ENCODE measurements at places on chromosomes 1 and 21.

GRCh38 chr1:146036241-146036964 lies 14.9 kb upstream of the HJV start:
- DNase-seq, result no peak

GRCh38 chr1:226912587-226913176 lies 27.4 kb upstream of the COQ8A start:
- DNase-seq, result peak; percentile 80

DNA sequence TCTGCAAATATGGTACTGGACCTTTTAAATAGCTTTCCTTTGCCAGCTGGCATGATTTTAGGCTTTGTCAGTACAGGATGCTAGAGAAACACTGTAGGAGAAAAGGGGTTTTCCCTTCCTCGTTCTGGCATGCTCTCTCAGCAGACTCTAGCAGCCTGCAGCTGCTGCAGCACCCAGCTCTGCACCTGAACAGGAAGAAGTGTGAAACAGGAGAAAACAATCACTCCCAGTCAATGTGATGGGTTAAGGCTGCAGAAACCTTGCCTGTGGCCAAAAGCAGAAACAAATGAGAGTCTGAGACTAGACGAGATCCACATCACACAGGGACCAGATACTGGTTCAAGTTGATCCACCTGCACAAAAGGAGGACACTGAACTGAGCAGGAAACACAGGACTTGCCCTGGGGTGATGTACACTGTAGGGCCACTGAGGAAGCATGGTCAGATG lies 21.2 kb downstream of the OVGP1 start:
- peak; percentile 89 for DNase-seq

- no peak for DNase-seq
Measured at GRCh38 chr1:117341123-117341522, 26.1 kb upstream of the MAN1A2 start.

DNA sequence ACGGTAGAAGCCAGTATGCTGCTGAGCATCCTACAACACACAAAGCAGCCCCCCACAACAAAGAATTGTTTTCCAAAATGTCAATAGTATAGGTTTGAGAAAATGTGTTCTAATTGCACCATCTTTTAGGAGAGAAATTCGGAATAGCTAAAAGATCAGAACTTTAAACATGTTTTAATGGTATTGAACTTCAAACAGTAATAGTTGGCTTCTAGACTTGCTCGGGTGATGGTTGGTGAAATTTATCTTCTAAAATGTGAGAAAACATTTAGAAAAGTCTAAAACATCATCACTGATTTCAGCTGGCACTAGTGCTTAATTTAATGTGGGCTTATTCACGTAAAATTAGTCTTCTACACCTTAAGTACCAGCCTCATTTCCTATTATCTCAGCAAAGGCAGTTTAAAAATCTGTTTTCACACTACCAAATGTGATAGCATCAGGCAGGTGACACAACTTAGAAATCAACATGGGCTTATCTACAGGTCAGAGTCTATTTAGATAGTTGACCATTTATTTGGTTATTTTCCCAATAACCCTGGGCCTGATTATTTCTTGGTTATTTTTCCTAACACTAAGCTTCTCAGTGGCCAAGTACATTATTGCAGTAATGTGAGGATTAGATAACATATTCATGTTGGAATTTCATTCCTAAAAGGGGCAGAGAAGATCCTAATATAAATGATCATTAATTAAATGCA lies 399.3 kb upstream of the PKN2 start:
- DNase-seq, result no peak

- DNase-seq, result peak; percentile 87
Measured at GRCh38 chr1:206575165-206575893, 36.9 kb downstream of the EIF2D start.

DNA sequence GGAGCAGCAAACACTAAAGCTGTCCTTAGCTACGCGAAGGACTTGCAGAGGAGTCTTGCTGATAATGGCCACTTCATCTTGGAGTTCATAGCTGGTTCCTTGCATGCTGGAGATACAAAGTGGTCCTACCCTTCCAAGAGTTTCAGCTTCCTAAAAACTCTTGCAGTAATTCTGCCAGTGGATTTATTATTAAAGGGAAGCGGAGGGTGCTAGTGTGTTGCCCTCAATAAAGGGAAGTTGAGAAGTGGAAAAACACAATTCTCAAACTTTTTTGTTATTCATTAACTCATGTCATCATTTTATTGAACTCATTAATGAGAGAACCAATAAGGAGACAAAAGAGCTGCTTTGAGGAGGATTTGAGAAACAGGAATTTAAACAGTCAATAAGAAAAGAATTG lies 6.5 kb upstream of the HAPLN2 start:
- DNase-seq, result no peak

GRCh38 chr1:192378276-192378675 lies 61.5 kb downstream of the RGS21 start:
- no peak for DNase-seq

- DNase-seq, result no peak
Measured at GRCh38 chr1:162367073-162367472, 9.6 kb downstream of the SPATA46 start.

GRCh38 chr21:16891821-16892220 lies 621.0 kb upstream of the CXADR start:
- no peak for DNase-seq

DNA sequence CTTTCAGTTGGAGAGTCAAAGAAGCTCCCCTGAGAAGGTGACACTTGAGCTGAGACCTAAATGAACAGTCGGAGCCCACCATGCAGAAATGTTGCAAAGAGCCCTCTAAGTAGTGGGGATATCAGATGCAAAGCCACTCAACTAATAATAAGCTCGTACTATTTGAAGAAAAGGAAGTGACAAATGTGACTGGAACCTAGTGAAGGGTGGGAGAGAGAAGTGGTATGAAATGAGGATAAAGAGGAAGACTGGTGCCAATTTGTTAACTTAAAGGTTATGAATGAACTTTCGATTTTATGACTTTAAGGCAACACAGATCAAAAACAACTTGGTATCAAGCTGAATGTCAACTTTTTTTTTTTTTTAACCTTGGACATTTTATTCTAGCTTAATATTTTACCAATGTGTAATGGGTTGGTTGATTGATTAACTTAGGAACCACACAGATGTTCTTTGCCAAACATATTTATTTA lies 14.7 kb downstream of the LYPLAL1 start:
- no peak for DNase-seq

DNA sequence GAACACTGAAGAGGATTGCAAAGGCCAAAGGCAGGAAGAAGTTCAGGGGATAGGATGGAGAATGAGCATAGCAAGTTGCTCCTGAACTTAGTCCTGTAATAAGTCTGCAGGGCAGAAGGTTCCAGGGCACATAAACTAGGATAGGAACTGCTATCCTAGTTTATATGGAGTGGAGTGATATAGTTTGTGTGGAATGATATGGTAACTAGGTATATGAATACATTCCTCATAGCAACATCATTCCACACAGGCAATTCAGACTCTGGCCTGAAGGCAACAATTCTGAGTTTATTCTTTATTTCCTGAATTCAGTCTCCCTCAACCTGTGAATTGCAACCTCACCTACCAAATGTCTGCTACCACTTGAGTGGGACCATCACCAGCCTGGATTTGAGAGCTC lies 154.9 kb upstream of the GREM2 start:
- no peak for DNase-seq

GRCh38 chr1:226063977-226064815 lies 1.7 kb downstream of the H3-3A start:
- DNase-seq, result peak; percentile 42

- no peak for DNase-seq
Measured at GRCh38 chr1:43293896-43294760, 6.7 kb upstream of the TIE1 start.

GRCh38 chr1:34762474-34763141 lies 3.1 kb downstream of the GJB4 start:
- no peak for DNase-seq

GRCh38 chr1:246278371-246278770 lies 228.7 kb downstream of the SMYD3 start:
- no peak for DNase-seq

GRCh38 chr1:219226196-219226595 lies 52.5 kb downstream of the LYPLAL1 start:
- no peak for DNase-seq

- DNase-seq, result peak; percentile 76
Measured at GRCh38 chr1:30756545-30757351, 826 bp downstream of the LAPTM5 start.

GRCh38 chr1:176897350-176898236 lies 266.9 kb downstream of the ASTN1 start:
- DNase-seq, result peak; percentile 76

DNA sequence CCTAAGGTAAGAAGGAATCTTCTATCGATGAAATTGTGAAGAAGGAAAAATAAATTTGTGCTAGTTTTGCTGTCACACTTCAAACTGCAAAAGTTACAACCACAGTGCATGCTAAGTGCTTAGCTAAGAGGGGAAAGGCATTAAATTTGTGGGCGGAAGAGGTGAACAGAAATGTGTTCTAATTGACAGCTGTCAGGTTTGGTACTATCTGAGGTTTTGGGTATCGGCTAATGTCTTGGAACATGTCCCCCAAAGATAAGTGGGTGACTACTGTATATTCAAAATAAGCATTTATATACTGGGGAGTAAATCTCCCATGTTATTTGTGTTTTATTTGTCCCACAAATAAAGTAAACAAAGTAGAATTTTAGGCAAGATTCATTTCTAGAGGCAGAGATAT lies 8.0 kb downstream of the CR1 start:
- DNase-seq, result no peak

GRCh38 chr1:30697571-30698376 lies 25.6 kb downstream of the MATN1 start:
- no peak for DNase-seq

DNA sequence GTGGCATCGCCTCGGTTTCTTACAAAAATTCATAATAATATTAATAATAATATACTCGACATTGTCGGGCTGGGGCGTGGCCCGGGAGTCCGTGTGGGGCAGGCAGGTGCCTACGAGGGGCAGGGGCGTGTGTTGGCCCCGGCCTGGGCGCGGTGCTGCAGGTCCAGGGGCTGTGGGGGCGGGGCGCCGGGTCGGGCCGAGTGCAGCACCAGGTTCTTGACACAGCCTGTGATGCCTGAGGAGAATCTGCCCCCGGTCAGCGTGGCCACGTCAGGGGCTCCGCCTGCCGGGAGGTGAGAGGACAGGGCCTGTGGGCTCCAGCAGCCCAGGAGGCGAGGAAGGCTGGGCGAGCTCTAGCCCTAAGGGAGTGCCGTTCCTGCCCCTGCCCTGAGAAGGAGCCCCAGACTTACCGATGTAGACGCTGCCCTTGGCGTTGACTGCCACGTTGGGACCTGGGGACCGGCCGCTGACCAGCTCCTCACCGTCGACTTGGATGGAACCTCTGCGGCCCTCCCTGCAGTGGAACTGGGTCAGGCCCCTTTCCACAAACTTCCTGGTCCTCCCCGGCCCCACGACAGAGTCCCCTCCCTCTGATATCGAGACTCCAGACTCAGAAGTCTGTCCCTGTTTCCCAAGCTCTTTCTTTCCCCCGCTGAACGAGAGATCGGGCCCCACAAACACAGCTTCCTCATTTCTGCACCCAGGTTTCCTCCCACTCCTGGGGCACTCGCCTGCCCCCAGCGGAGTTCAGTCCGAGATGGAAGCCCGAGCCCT lies 11.3 kb downstream of the LDLRAD2 start:
- DNase-seq, result no peak

DNA sequence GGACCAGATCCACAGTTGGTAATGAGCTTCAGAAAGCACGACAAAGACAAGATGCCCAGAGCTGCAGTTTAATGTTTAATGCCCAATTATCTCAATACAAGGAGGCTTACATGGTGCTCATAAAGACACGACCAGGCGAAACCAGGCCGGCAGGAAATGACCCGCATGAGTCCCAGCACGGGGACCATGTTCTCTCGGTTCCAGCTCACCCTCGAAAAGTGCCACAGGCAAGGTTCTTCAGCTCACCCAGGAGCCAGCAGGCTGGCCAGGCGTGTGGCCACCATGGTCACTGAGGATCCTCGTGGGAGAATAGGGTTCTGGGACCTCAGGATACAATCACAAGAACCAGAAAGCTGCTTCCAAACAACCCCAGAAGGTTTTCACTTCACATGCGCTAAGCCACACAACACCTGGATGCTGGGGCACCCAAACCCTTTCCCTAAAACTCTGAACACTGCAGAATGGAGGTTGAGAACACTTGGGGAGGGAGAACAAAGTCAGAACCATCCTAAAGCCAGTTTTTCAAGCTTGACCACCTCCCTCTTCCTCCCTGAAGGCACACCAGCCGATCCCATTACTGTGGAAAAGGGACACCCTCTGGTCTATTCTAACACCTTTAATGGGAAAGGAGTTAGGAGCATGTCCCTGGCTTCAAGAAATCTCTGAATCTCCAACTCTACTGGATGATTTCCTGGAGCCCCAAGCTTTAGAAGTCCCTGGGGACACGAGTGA lies 22.6 kb upstream of the ASAP3 start:
- DNase-seq, result no peak

GRCh38 chr1:8660411-8660828 lies 157.0 kb downstream of the RERE start:
- DNase-seq, result no peak

- DNase-seq, result no peak
Measured at GRCh38 chr1:36966242-36966641, 68.1 kb downstream of the GRIK3 start.

DNA sequence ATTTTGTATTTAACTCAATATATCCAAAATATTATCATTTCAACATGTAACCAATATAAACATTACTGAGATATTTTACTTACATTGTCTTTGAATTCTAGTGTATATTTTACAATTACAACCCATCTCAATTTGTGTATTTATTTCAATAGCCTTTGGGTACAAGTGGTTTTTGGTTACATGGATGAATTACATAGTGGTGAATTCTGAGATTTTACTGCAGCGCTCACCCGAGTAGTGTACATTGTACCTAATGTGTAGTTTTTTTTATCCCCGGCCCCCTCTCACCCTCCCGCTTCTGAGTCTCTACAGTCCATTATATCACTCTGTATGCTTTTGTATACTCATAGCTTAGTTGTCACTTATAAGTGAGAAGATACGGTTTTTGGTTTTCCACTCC lies 117.0 kb upstream of the GALNT2 start:
- DNase-seq, result no peak

DNA sequence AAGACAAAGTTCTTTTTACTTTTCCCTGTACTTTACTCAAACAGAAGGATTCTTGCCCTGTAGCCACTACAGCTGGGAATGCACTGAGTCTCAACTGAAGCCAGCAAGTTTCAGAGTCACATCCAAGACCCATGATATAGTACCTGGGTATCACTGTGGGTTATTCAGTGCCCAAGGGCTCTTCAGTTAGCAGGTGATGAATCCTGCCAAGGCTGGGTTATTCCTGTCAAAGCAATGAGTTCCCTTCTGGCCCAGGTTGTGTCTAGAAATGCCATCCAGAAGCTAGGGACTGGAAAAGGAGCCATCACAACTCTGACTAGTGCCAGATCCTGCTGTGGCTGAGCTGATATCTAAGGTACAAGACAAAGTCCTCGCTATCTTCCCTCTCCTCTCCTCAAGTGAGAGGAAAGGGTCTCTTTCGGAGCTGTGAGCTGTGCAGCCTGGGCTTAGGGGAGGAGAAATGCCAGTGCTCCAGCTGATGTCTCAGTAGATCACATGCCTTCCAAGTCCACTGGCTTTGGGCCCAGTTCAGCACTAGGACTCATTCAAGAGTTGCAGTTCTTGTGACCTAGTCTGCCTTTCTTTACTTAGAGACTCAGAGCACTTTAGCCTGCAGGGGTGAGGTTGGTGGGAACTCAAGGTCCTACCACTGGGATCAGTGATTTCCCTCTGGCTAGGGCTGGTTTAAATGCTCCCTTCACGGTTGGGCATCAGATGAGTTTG lies 369.4 kb downstream of the TBX15 start:
- no peak for DNase-seq
